ENCODE measurements at places on chromosomes 3 and 15. TPM values are rescaled to one million over a fixed set of nuclear protein-coding genes. Genes with fewer than 3 reads are reported as not detected.

Gene TPRG1
- total RNA-seq: 14.2 TPM

Gene SLC28A2
- total RNA-seq: not detected

Gene EID1
- 202 TPM for total RNA-seq

Gene MORC1
- not detected for total RNA-seq

DNA sequence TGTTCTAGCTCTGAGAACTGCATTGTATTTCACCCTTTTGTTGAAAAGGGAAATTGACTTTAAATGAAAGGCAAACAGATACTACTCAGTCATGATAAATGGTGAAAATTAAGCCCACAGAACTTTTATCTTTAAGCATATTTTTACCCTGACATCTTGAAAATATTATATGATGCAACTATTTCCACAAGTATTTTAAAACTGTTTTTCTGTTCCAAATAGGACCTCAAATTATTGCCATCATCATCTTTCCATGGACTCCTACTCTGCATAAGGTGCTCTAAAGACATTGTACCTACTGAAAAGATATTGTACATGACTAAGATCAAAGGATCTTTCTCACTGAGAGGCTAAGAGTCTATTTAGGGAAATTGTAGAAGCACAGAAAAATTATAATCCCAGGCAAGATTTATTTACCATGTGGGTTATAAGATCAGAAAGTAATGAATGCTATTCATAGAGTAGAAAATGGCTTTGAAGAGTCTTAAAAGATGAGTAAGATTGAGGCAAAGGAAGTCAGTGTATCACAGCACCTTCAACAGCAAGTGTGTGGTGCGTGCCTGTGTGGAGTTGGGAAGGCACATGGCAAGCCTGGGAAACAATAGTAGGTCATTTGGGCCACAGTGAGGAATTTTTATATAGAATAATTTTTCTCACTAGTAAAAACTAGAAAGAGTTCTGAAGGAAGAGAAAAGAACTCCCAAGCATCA, 68.8 kb downstream of the VGLL3 start:
- DNase-seq: no peak

DNA sequence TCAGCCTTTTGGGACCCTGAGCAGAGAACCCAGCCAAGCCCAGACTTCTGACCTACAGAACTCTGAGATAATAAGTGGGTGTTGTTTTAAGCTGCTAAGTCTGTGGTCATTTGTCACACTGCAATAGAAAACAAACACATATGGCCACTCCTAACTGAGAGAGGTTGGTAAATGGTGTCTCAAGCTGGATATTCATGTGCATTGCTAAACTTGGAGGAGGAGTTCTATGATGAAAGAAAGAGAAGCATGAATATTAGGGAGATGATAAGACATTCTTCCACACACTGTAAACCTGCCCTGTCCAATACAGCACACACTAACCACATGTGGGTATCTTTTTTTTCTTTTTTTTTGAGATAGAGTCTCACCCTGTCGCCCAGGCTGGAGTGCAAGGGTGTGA, 27.8 kb upstream of the UBL7 start:
- DNase-seq: no peak

DNA sequence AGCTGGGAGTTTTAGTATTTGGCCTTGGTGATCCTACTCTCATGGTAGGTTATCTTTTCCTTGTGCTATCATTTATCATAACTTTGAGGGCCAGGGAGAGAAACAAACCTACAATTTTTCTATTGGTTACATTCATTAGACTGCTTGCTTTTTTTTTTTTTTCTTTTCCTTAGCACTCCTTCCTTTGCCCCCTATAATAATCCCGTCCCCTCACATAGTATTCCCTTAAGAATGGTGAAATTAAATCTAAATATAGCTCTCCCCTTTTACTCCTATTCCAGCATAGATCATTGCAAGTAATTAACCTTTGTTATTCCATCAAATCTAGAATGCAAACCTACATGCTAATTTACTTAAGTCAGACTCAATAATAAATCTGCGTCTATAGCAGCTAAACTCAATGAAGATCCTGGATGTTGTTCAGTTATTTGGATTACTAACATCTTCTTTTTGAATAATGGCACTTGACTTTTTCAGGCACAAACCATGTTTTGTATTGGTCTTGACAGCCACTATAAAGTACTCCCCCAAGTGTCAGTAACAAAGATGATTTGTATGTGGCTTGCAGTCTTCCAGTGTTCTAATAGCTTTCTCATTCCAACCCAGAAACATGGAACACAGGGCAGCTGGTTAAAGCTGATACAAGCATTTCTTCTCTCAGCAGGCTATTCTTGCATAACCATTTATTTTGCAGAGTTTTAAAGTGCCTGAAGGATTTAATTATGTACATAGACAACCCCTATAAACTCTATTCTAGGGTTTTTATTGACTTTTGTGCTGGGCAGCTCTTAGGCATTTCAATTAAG, 420.6 kb downstream of the MECOM start:
- DNase-seq: no peak
